H1 (cell line): ENCODE measurements at places on chromosomes 11 and 22. TPM values are rescaled to one million over a fixed set of nuclear protein-coding genes. Genes with fewer than 3 reads are reported as not detected.

DNA sequence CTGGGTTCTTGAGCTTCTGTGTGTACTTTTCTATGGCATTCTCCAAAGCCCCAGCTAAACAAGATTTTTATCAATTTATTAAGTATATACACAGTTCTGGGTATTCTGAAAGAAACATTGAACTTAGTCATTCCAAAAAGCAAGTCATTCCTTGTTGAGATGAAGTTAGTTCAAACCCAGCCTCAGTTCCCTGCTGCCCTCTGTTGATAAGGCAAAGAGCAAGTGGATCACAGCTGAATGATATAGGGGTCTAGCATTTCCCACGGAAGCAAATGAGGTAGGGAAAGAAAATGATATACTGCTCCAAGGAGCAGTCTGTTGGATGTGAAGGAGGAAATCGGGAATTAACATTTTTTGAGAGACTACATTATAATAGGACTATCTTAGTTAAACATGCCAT, 841.8 kb upstream of the TENM4 start:
- DNase-seq = no peak

DNA sequence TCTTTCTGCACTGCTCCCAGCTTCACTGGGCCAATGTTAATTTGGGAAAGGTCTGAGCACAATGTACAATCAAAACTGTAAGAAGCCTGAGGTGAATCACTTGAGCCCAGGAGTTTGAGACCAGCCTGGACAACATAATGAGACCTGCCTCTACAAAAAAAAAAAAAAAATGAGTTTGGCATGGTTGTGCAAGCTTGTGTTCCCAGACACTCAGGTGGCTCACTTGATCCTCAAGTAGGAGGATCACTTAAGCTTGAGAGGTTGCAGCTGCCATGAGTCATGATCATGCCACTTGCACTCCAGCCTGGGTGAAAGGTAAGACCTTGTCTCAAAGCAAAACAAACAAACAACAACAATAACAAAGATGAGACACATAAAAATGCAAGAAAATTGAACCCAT, 38.6 kb upstream of the SC5D start:
- DNase-seq = no peak

FAM180B gene
- total RNA-seq = not detected in 2 replicates

DNA sequence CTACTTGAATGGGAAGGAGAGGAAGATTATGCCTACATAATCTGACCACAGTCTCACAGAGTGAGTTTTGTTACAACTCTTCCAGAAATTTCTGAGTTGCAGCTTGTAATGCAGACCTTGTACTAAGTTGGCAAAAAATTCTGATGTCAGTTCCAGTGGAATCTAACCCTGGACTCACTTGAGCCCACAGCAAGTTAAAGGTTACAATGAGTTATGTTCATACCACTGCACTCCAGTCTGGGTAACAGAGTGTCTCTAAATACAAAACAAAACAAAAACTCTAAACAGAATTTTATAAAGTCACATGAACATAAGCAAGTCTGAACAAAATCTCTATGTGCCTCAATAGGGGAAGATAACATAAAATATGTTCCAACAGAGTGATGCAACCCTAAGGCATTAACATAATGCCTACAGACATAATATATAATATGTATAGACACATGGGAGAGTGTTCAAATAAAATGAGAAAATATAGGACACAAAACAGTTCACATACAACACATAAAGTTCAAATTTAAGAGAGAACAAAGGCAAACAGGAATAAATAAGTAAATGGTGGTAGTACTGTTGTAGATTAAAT, 1.1 kb downstream of the GLYAT start:
- DNase-seq = no peak

NOX4 gene
- total RNA-seq = 2.3 and 2.7 TPM in 2 replicates

BBOX1 gene
- not detected in 2 replicates for total RNA-seq

GRCh38 chr22:50339945-50340879, 2.9 kb upstream of the PPP6R2 start:
- DNase-seq = no peak

GRCh38 chr11:17272801-17273200, 3.7 kb upstream of the NUCB2 start:
- DNase-seq = no peak
